Stimulated activated CD4-positive, alpha-beta T cell treated with anti-CD3 and anti-CD28 coated beads, Interleukin-4, amount 100 ng/mL, for 4 hours (primary cell): ENCODE measurements at places on chromosomes 5 and 9.

- DNase-seq: no peak
Observed at GRCh38 chr9:91485006-91485405, 61.4 kb upstream of the NFIL3 start.

DNA sequence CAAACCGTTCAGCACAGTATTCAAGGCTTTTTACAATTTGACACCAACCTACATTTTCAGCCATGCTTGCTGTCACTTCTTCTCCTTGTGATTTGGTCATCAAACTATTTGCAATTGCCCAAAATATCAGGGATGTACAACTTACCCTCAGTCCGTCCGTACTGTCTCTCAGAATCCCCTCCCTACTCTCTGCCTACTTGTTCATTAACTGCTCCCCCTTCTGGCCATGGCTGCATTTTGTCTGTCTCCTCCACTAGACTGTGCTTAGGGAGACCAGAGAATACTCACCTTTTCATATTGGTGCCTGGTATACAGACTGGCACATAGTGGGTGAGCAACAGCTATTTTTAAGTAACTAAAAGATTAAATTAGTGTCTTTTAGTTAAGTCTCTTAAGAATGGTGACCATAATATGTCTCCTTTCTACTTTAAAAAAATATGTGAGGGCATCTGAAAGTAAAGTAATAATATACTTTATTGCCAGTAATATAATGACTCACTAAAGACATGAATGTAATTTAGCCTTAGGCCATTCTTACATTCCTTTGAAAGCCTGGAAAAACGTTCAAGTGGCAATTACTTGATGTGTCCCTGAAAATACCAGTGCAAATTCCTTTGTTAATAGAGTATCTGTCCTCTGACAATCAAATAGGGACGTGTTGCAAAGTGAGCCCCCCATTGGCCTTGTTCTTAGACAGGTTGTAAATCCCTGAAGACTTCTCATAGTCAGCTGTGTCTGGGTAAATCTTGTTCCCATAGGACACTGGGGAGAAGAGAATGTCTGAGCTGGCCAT lies 27.8 kb downstream of the PRLR start:
- DNase-seq: peak; percentile 23

DNA sequence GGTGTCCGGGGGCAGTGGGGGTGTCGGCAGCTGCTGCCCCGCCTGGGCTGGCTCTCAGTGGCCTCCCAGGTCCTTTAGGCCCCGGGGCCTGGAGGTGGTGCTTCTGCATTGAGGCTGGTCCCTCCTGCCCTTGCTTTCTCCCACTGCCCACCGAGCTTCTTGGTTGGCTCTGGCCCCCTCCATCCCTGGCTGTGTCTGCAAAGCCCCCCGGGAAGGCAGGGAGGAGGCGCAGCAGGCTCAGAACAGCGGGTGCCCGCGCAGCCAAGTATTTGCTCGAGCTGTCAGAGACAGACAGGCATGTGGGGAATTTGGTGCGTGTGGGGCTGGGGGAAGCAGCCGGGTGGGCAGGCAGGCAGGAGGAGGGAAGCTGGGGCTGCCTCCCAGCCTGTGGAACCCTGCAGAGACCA lies 11.5 kb downstream of the CXXC5 start:
- DNase-seq: no peak

GRCh38 chr9:114164191-114164794 lies 9.0 kb downstream of the COL27A1 start:
- DNase-seq: no peak

DNA sequence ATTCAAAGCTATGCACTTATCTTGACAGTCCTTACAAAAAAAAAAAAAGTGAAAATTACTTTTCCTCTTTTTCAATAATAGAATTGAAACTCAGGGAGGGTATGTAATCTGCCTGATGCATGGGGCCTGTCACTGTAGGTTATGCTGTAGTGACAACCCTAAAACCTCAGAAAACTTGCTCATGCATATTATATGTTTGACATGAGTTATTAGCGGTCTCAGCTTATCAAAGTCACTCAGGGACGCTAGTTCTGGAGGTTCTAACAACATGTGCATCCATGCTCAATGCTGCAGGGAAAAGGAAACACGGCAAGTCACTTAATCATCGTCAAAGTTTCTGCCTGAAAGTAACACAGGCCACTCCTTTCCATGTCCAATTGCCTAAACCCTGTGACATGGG lies 78.4 kb upstream of the TMEM252 start:
- DNase-seq: no peak

DNA sequence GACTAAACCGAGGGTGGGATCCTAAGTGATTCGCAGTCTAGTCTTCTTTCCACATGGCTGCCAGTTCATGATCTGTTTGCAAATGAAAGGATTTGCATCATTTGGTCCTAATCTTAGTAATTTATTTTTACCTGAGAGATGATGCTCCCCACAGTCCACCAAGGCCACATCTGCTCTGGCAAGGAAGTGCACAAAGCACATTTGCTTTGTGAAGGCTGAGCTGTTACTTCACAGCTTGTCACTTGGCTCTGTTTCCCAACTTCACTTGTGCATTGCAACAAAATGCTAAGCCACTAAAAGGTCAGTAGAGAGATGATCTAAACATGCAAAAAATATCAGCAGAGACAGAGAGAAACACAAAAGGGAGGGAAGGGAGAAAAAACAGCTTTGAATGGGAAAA lies 128.5 kb upstream of the VLDLR start:
- DNase-seq: no peak

DNA sequence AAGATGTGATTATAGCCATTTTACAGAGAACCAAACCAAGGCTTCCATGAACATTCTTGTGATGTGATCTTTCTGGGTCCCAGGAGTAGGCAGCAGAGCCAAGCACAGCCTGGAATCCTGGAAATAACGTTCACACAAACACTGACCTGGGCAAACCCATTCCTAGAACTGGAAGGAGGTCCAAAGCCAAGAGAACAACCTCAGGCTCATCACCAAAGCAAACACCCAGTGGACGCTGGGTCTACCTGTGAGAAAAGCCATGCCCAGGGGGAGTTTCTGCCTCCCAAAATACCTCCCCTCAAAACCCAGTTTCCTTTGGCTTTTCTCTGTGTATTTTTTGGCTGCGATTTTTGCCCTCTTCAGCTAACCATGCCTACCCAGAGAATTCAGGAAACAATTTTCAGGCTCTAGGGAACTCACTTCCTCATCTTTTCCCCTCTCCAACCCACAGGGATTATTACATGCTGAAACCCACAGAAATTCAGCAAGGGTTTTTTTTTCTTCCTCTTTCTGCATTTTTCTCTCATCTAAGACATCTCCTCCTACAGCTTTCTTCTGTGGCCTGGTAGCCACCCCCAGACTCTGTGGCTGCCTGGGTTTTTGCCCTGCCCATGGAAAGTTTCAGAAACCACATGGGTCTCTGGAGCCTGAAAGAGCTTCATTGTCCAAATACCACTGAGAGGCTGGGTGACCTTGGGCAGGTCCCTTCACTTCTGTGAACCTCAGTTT lies 75.0 kb downstream of the TNC start:
- no peak for DNase-seq

DNA sequence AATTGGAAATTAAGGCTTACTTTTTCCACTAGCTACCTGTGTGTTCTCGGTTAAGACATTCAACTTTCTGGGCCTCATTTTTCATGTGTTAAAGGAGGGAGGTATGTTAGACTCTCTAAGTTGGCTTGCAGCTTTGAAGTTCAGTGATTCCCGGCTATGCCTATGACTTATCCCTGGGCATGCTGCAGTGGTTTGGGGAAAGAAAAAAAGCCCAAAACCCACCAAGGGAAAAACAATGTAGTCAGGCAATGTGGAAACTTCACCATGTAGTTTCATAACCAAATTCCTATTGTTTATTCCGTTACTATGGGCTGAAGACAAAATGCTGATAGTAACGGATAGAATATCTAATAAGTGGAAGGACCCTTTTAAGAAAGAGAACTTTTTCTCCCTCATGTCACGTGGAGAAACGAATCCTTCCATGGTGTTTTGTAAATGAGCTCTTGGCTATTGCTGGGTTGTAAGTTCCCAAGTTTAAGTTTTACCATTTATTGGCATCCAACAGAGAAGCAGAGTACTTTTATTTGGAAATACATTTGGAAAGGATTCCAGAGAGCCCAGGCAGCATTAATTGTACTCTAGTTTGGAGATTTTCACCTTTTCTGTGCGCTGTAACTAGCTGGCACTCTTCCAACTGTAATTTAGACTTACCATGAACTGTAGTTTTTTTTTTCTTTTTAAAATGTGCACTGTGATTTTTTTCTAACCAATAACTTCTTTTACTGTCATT lies 84.9 kb upstream of the MPDZ start:
- DNase-seq: no peak

DNA sequence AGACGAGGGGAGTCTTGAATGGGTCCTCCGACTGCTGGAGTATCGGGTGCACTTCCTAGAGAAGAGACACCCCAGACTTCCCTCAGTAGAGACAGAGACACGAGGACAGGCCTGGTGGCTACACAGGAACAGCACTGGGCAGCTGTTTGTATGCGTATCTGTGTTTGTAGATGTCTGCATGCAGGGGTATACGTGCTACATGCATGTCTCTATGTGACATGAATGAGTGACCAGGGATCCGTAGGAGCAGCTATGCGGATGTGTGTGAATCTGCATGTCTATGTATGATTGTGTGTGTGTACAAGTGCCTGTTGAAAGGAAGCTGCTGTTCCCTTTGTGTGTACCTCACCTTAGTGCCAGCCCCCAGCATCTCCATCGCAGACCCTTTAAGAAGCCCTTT lies 31.2 kb downstream of the CNTFR start:
- no peak for DNase-seq

GRCh38 chr9:88974641-88975040 lies 16.6 kb upstream of the S1PR3 start:
- DNase-seq: no peak

DNA sequence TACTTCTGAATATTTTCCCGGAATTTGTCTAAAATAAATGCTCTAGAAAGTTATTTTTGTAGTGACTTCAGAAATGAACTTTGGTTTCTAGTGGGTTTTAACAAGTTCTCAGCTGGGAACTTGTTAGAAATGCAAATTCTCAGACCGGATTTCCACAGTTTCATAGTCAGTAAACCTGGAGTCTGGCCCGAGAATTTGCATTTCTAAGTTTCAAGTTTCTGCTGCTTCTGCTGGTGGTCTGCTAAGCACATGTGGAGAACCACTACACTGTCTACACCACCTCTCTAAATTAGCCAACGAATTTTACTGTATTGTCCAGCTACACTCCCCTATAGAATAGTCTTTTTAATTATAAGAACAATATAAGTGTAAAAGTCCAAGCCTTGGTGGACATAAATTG lies 208.0 kb downstream of the CHSY3 start:
- DNase-seq: no peak

GRCh38 chr9:7375013-7375511 lies 424.5 kb downstream of the DMAC1 start:
- DNase-seq: no peak

DNA sequence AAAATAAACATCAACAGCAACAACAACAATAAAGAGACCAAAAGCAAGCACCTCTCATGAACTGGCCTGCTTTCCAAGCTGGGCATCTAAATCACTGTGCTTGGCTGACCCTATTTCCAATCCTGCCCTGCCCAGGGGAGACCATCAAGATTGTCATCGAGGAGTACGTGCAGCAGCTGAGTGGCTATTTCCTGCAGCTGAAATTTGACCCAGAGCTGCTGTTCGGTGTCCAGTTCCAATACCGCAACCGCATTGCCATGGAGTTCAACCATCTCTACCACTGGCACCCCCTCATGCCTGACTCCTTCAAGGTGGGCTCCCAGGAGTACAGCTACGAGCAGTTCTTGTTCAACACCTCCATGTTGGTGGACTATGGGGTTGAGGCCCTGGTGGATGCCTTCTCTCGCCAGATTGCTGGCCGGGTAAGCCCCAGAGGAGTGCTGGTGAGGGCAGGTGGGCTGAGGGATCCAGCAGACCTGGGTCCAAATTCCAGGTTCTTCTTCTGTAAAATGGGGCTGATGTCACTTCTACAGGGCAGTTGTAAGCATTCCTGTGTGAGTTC lies 15.6 kb downstream of the PTGS1 start:
- no peak for DNase-seq

GRCh38 chr5:98813755-98814154 lies 40.3 kb downstream of the RGMB start:
- no peak for DNase-seq

DNA sequence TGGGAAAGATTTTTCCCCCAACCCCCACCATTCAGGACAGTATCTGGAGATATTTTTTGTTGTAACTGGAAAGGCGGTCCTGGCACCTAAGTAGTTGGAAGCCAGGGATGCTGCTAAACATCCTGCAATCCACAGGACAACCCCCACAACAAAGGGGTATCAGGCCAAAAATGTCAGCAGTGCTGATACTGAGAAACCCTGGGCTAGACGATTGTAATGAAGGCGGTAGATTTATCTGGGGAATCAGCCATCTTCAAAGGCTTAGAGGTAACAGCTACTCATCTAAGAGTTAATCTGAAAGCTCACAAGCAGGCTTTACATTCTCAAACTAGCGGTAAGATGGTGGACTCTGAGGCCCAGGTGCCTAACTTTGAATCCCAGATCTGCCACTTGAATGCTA lies 59.0 kb upstream of the NMUR2 start:
- no peak for DNase-seq

DNA sequence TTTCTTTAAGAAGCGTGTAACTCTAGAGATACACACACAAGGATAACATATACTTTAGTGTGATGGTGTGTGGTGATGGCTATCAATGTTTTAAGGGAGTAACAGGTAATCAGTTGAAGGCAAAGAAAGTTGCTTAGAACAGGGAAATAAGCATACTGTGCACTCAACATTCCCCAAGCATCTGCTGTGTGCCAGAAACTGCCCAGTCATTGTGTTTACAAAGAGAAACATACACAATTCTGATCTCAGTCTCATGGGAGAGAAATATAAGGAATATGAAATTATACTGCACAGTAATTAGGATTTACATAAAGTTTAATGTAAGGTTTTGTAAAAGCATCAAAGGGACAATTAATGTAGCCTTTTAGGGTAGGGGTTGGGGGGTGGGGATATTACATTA lies 224.1 kb upstream of the TYRP1 start:
- no peak for DNase-seq

DNA sequence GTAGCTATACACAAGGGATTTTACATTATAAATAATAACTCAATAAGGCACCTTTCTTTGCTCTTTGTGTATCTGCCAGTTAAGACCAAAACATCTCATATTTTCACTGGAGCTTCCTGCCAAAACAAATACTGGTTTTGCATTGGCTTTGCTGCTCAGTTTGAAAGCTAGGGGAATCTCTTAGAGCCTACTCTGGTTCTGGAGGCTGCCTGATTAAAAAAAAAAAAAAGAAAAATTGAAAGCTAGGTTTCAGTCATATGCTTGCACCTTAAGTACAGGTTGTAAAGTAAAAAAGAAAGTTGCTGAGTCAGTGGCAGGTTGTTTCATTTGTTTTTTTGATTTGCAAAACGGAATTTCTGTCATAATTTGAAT lies 2.3 kb downstream of the DENND4C start:
- no peak for DNase-seq

DNA sequence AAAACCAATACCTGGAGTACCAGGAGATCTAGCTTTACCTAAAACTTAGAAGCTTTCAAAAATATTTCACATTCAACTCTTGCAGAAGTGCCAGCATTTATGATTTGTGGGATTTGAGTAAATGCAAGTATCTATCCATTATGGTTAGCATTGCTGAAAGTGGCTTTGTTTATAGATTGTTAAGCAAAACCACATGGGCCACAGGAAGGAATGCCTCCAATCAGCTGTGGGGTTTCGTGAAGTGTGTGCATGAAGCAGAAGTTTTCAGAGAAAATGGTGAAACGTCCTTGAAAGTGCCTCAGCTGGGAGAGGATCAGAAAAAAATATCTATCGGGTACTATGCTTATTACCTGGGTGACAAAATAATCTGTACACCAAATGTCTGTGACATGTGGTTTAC lies 4.2 kb downstream of the LECT2 start:
- no peak for DNase-seq

- DNase-seq: no peak
Observed at GRCh38 chr5:107467137-107467932, 203.4 kb downstream of the EFNA5 start.
